ENCODE measurements at places on chromosomes 2 and 18. TPM values are rescaled to one million over a fixed set of nuclear protein-coding genes. Genes with fewer than 3 reads are reported as not detected.

GRCh38 chr18:45197526-45197970 lies 417.7 kb upstream of the SLC14A2 start:
- no peak for DNase-seq

- no peak for DNase-seq
These were observed 75.3 kb downstream of the BABAM2 start for GRCh38 chr2:27965841-27966240.

- DNase-seq = no peak
These were observed 481 bp downstream of the TMEM177 start for GRCh38 chr2:119679526-119679837.

DNA sequence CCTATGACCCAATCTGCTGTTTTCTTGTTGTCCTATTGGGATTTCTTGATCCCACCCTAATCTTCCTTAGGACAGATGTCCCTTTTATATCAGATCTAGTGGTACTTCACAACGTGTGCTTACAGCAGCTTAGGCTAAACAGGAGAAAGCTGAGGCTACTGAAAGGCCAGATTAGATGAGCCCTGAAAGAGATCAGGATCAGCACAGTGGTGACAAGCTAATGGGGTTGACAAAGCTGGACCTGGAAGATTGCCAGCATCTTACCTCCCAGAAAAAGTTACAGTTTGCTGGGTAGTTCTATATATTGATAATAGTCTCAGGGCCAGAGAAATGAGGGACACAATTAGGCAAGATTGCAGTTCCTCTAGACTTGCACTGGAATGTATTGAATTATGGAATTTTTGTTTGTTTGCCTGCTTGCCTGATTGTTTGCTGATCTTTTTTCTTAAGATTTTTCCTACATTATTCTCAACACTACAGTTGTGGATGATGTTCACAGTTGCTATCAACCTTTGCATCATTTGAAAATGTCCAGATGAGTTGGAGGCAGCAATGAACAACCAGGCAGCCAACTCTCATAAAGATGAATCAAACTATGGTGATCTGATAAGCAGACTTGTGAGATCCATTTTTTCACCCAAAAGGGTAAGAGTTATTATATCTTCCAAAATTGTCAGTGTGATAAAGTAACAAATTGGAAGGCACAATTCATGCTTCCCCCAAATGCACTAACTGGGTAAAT lies 49.1 kb upstream of the PIK3C3 start:
- no peak for DNase-seq

- DNase-seq = no peak
These were observed 40.7 kb upstream of the EPHA4 start for GRCh38 chr2:221612800-221613199.

DNA sequence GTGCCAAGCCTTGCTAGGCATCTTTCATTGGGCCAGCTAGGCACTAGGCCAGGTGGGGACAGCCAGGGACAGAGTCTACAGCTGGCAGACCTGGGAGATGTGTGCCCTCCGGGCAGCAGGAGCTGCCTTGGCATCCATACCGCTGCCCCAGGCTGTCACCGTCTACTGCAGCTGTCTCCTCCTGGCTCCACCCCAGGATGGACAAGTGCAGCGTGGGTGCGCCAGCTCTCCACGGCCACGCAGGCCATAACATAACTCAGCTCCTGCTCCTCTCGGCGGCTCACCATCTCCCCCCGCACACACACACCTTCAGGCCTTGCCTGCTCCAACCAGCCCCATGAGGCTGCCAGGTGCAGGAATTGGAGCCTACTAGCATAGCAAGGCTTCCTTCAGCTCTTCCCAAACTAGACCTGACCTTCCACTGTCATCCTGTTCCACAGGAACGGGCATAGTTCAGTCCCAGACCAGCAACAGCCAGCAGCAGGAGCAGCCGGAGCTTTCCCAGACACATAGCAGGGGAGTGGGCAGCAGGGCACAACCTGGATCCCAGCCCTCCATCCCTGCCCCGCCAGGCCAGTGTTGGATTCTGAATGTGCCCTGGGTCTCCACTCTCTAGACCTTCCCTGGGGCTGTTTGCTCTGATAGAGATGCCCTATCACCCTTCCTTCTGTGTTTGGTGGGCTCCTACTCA lies 2.5 kb upstream of the ADRA2B start:
- peak; percentile 63 for DNase-seq

DNA sequence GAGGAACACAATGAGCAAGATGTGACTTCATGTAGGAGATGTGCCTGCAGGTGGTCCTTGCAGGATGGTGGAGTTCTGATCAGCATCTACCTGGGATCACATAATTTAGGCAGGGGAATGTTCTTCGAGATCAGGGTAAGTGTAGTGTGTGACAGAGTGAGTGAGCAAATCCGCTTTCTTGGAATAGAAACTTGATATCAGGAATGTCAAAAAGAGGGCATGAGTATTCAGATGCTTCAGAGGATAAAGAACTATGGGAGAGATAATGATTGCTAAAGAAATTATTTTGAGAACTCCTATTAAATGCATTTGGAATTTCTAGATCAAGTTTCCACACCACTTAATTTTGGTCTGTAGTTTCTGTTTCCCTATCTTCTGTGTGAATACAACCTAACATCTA lies 463.6 kb upstream of the SLC14A2 start:
- no peak for DNase-seq

DNA sequence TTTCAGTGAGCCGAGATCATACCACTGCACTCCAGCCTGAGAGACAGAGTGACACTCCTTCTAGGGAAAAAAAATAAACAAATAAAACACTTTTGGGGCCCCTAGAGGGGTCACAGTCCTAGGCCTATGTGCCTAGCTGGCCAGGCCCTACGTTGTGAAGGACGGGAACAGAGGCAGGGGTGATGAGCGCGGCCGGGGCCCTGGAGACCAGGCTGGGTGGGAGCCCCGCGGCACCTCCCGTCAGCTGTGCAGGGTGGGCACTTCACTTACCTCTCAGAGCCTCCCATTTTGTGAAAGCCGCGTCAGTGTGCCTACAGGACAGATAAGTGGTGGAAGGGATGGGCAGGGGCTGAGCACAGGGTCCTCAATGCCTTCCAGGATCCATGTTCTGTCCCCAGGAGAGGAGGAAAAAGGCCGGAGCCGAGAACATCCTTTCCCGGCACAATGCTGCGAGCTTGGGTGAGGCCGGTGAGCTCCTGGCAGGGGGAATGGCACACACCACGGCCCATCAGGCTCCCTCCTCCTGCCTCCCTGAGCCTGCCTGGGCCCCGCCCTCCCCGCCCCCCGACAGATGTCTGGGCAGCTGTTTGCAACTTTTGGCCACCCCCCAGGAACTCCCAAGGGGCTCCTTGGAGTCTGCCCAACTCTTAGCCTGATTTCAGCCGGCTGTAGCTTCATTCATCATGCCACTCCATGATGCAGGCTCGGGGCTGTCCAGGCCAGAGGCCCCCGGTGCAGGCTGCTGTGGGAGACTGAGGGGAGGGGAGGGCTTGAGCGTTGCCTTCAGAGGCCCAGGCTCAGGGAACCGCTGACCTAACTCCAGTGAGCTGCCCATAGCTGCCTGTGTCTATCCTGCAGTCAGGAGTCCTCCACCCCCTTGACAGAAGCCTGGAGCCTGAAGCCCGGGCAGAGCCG lies 196.5 kb downstream of the TFCP2L1 start:
- DNase-seq = no peak

- DNase-seq = no peak
These were observed 84.8 kb downstream of the STPG4 start for GRCh38 chr2:47070155-47070919.

DNA sequence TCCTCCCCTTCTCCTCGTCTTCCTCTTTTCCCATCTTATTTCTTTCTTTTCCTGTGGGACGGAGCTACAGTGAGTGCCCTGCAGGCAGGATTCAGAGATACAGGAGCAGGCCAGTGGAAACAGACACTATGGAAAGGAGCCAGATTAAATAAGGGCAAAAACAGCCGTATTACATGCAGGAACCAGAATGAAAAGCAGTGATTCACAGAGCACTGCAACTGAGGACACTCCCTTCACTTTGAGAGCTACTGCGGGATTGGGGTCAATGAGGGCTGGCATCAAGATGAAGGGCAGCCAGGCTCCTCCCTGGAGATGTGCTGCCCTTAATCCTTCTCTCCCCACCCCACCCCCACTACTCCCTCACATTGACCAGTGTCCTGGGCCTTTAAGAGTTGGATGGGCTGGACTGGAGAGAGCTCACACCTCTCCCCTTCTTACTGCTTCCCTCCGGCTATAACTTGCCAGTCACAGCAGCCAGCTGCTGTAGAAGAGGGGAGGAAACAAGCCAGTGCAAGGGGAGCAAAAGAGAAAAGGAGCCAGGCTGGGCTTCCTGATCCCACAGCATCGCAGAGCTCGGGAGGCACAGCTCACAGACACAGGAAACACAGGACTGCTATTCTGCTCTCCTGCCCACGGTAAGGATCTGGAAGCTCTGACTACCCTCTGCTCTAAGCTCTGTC lies at the start of gene PLCD4:
Gene PLCD4, plus strand, starts transcription at position 464 of the 680 bp plus-strand sequence. CDS start 7,841 bp downstream, outside the sequence.
- DNase-seq = peak; percentile 89

DNA sequence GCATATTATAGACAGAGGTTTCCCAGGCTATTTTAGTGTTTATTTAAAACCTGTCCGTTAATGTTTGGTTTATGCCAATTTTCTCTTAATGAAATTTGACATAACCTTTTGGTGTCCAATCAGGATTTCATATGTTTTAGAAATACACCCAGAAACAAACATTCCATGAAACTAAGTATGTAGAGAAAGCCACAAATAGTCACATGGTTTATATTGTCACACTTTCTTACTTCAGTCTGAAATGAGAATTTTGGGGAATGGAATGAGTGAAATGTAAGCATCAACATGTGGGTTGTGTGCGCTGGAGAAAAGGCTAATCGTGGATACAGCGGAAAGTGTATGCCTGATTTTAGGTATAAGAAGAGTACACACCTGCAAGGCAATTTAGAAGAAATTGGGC lies 277.0 kb upstream of the RAB12 start:
- no peak for DNase-seq

GRCh38 chr18:23479829-23480505 lies 23.3 kb upstream of the RMC1 start:
- DNase-seq = no peak

DNA sequence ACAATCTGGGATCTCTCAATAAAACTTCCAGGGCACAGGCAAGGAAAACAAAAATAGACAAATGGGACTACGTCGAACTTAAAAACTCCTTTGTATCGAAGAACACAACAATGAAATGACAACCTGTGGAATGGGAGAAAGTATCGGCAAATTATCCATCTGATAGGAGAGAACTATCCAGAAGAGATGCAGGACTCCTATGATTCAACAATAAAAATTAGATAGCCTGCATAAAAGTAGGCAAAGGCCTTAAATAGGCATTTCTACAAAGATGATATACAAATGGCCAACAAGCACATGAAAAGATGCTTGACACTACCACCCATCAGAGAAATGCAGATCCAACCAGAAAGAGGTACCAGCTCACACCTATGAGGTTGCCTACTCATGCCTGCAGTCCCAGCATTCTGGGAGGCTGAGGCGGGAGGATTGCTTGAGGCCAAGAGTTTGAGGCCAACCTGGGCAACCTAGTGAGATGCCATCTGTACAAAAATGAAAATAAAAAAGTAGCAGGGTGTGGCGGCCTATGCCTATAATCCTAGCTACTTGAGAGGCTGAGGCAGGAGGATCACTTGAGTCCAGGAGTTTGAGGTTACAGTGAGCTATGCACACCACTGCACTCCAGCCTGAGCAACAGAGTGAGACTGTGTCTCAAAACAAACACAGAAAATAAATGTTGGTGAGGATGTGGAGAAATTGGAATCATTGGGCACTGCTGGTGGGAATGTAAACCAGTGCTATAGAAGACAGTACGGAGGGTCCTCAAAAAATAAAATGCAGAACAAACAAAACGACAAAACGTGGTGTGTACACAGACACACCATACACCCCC lies 21.6 kb downstream of the TWIST2 start:
- no peak for DNase-seq

GRCh38 chr2:67873916-67874315 lies 188.9 kb downstream of the C1D start:
- DNase-seq = no peak

GRCh38 chr2:100767224-100767653 lies 52.7 kb upstream of the NPAS2 start:
- no peak for DNase-seq

DNA sequence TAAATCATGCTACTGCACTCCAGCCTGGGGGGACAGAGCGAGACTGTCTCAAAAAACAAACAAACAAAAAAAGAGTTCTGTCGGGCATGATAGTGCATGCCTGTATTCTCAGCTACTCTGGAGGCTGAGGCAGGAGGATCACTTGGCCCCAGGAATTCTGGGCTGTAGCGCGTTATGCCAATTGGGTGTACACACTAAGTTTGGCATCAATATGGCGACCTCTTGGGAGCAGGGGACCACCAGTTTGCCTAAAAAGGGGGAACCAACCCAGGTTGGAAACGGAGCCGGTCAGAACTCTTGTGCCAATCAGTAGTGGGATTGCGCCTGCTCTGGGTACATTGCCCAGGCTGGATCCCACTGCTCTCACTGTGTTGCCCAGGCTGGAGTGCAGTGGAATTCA lies 49.7 kb downstream of the SDC1 start:
- DNase-seq = no peak

DNA sequence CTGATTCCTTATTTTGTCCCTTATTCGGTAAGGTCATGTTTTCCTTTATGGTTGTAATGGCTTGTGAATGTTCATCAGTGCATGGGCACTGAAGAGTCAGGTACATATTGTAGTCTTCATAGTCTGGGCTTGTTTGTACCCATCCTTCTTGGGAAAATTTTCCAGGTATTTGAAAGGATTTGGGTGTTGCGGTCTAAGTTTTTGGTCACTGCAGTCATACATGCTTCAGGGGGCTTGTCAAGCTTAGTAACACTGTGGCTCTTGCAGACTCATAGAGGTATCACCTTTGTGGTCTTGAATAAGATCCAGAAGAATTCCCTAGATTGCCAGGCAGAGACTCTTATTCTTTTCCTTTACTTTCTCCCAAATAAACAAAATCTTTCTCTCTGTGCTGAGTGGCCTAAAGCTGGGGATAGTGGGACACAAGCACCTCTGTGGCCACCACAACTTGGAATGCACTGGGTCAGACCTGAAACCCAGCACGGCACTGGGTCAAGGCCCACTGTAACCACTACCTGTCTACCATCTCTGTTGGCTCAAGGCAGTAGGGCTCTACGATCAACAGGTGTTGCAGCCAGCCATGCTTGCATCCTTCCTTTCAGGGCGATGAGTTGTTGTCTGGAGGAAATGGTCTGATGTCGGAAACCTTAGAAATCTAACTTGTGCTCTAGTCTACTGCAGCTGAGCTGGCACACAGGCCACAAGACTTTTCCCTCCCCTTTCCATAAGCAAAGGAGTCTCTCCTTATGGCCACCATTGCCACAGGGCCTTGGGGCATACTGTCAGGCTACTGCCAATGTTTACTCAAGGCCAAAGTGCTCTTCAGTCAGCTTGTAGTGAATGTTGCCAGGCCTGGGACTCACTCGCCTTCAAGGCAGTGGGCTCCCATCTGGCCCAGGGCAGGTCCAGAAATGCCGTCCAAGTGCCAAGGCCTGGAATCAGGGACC lies 21.5 kb downstream of the IL1RN start:
- no peak for DNase-seq

GRCh38 chr18:61608316-61608715 lies 275.1 kb downstream of the CDH20 start:
- no peak for DNase-seq

GRCh38 chr2:126672980-126673605 lies 17.1 kb downstream of the GYPC start:
- no peak for DNase-seq

- no peak for DNase-seq
These were observed 32.2 kb downstream of the GPR39 start for GRCh38 chr2:132448771-132449170.

SERPINB5 gene
- total RNA-seq = not detected

CPLX4 gene
- 0.33 TPM for total RNA-seq

DUSP19 gene
- 5.0 TPM for total RNA-seq

C2orf66 gene
- not detected for total RNA-seq

KIAA2012 gene
- 0.16 TPM for total RNA-seq

CFAP65 gene
- not detected for total RNA-seq

RBKS gene
- total RNA-seq = 0.55 TPM

RGPD4 gene
- not detected for total RNA-seq

Measured in sigmoid colon (tissue), 7 donors.